ENCODE measurements at places on chromosomes 16 and 17.

- no peak for DNase-seq
These were observed 297.5 kb downstream of the CDH13 start for GRCh38 chr16:82924075-82924854.

GRCh38 chr17:72342627-72343527, 222.1 kb downstream of the SOX9 start:
- no peak for DNase-seq

DNA sequence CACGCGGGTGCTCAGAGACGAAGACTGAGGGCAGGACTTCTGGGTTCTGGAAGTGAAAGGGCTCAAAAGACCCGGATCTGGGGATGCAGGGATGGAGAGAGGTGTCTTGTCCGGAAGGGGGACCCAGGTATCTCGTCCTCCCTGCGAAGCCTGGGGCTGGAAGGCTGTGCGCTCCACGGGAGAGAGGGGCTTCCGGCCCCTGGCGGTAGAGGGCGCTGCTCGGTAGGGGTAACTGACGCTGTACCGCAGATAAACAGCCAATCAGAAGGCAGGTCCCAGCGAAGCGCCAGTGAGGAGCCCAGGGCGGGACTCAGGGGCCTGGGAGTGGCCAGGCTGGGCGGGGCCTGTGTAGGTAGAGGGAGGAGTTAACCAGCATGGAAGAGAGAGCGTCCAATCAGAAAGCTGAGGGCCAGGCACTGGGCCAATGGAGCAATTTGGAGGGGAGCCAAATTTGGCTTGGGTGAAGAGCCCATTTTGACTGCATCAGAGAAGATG, 804 bp downstream of the TGFB1I1 start:
- DNase-seq = peak; percentile 95

- DNase-seq = peak; percentile 82
These were observed 43.4 kb downstream of the IRX6 start for GRCh38 chr16:55367301-55367811.

- peak; percentile 10 for DNase-seq
These were observed 4.3 kb downstream of the UBE2G1 start for GRCh38 chr17:4362141-4362540.

DNA sequence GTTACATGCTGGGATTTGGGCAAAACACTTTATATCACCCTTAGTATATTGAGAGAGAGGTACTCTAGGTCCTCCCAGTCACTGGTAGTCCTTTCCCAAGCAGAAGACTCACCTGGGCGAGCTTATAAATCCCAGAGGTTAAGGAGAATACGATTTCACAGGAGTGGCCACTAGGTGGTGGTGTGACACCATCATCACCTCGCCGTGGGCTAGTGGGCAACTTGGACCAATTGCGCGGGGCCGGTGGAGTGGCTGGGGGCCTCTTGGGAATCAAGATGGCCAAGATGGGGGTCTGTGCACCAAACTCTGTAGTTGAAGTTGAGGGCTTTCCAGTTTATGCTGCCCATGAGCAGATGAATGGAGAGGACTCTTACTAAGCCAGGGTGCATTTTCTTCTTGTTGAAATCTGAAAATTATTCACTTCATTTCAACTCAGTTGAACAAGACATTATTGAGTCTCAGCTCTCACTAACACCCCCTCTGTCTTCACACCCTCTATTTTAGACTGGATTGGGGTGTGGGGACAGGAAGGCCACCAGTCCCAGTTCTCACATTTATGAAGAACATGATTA, 38.2 kb upstream of the PIRT start:
- peak; percentile 8 for DNase-seq

- DNase-seq = peak; percentile 60
These were observed 1.0 kb downstream of the TELO2 start for GRCh38 chr16:1494129-1494640.

DNA sequence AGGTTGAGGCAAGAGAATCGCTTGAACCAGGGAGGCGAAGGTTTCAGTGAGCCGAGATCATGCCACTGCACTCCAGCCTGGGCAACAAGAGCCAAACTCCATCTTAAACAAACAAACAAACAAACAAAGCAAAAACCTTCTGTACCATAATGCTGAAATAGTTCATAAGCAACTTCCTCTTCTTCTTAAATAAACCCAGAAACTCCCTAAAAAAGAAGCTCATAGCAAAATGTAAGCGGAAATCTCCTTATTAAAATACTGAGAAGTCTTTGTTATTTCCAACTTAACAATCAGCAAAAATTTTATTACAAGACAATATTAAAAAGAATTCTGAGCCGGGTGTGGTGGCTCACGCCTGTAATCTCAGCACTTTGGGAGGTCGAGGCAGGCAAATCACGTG, 82.8 kb downstream of the FBXL20 start:
- DNase-seq = no peak

DNA sequence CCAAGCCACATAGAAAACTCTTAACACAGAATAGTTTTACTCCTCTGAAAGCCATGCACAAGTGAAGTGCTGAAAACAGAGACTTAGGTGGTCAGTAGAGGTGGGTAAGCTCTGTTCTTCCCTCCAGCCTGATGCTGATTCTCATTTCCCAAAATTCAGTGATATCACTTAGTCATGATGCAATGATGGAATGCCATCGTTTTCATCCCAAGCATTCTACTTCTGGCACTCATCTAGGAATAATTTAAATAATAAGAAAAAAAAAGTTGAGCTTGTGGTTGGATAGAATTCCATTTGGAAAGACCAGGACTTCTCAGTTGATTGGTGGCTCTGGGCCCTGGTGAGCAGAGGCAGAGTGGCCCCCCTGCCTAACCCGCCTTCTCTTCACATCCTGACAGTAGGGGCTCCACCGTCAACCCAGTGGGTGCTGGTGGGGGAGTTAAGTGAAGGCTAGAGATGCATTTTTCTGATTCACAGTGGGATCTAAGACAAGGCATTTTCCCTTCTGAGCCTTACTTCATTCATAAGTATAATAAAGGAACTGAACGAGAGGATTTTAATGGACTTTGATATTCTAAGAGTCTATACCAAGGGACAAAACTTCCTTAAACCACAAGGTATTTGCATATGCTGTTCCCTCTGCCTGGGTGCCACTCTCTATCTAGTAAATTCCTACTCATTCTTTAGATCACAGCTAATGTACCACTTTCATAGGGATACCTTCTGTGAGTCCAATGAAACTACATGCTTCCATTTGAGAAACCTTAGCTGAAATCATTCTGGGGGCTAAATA, 310.3 kb upstream of the DYNLRB2 start:
- peak; percentile 17 for DNase-seq

DNA sequence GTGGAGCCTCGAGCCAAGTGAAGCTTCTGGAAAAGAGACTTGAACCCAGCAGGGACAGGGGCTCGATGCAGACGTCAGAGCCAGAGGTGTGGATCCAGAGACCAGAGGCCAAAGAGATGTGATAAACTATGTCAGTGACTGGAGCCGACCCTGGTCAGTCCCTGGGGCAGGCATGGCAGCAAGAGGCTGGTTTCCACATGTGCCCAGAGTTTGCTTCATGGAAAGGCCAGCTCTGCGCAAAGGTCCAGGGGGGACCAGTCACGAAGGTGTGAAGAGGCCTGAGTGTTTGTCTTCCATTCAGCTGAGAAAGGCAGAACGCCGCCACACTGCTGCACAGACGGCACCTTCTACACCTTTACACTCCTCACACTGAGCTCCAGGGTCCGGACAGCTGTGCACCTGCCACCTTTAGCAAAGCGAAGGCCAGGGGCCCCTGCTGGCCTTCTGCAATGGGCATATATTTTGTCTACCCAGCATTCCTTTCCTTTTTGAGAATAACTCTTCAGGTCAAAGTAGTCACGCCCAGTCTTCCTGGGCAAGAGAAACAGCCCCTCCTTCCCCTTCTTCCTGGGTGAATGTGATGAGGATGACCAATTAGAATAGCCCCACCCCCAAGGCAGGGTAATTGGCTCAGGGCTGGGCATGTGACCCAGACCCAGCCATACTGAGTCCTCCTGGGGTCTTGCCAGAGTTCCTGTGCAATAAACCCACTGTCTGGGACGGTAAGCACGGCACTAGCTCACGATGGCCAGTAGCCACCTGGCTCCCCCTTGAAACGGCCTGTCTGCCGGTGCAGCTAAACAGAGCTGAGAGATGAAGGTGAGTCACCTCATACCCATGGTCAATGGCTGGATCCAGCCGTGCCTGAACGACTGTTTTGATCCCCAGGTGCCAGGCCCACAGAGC, 2.3 kb upstream of the RPH3AL start:
- no peak for DNase-seq

DNA sequence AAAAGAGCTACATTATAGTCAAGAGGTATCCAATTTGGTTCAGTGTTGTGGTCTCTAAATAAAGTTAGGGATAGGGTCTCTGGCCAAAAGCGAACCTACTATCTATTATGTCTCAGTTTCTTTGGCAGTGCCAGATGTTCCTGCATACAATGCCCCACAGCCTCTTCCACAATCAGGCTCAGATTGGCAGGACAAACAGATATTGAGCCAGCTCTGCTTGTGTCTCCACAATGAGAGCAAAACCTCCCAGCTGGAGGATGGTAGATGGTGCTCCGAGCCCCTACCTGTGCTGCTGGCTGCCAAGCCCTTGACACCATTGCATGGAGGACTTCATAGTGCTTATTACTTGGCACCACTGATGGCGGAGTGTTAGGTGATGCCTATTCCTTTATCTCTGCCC, 19.7 kb downstream of the PHAF1 start:
- DNase-seq = no peak

GRCh38 chr16:79093554-79093967, 507.0 kb downstream of the MAF start:
- no peak for DNase-seq

GRCh38 chr16:27638833-27639560, 89.1 kb downstream of the KATNIP start:
- DNase-seq = no peak

GRCh38 chr17:21508211-21508610, 132.1 kb downstream of the KCNJ12 start:
- no peak for DNase-seq

DNA sequence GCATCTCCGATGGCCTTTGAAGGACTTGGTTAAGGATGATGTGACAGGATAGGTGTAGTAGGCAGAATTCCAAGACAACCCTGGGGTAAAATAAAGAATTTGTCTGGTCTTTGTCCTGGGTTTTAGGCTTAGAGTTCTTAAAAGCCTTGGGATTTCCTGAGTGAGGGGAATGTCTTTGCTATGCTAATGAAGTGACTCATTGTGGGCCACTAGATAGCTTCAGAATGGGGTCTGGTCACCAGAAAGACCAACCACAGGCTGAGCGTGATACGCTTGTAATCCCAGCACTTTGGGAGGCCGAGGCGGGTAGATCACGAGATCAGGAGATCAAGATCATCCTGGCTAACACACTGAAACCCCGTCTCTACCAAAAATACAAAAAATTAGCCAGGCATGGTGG, 182.8 kb upstream of the TOX3 start:
- no peak for DNase-seq

DNA sequence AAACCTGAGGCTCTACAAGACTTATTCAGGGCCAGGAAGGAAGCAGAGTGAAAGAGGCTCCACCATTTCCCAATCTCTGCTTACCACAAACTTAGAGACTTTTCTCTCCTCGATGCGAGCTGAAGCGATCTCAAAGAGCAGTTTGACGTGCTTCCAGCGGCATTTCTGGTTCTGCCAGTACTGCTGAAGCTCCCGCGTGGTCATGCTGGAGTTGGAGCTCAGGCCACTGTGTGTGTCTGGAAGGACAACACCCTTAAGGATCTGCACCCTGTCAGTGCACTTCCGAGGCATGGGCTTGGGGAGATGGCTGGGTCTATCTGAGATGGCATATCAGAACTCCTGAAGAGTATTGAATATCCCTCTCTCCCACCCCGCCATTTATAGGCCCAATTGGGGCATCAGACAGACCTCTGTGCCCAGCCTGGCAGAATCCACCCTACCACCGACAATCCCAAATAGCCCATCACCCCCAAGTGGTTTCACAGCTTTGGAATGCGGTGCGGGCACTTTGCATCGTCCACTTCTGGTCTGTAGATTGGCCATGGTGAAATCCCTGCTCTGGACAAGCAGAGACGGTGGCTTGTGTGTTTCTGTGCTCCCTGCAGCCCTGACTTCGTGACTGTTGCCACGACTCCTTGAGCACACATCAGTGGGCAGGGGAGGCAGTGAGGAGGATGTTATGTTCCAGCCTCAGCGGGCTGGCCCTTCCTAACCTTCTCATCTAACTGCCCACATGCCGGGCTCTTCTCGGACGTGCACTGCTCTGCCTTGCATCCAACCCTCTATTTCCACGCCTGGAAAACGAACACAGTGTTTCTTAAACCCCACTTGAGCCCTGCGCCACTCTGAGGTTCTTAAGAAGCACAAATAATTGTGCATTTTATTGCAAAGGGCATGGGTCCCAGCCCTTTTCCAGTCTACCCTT, 5.2 kb downstream of the SNX20 start:
- DNase-seq = no peak

DNA sequence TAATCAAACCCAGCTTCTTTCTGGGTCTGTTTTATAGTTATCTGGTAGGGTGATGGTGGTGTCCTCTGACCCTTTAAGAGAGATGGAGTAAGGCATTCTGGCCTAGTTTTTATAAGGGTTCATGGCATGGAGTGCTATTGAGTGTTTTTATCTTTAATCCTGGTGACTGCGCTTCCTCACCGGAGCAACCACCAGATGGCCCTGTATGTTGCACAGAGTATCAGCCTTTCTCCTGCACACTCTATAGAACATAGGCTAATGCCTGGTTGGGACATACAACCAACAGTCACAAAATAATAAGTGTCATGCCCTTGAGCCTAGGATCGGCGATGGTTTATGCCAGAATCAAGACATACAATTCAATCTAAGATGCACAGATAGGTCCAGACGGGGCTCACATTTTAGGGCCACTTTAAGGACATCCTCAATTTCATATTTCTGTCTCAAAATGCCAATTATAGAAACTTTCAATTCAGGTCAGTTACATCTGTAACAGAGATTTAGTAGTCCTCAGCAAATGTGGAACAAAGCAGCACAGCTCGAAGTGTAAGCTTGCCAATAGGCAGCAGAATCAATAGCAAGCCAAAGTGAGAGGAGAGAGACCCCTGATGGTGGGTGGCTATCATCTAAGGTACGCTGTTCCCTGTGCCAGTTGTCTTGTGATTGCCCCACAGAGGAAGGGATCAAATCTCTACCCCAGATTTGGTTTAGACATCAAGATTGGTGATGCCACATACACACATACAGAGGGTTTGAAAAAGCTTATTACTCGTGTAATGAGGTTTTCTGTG, 37.2 kb upstream of the HOXB9 start:
- DNase-seq = no peak
